Activated CD4-positive, alpha-beta T cell treated with anti-CD3 and anti-CD28 coated beads for 24 hours (primary cell): ENCODE measurements at places on chromosomes 4 and X.
A peak's percentile ranks its signal among the peaks of the same experiment; 100 is the strongest.

GRCh38 chr4:123593655-123594054, 197.1 kb downstream of the SPRY1 start:
- no peak for DNase-seq

DNA sequence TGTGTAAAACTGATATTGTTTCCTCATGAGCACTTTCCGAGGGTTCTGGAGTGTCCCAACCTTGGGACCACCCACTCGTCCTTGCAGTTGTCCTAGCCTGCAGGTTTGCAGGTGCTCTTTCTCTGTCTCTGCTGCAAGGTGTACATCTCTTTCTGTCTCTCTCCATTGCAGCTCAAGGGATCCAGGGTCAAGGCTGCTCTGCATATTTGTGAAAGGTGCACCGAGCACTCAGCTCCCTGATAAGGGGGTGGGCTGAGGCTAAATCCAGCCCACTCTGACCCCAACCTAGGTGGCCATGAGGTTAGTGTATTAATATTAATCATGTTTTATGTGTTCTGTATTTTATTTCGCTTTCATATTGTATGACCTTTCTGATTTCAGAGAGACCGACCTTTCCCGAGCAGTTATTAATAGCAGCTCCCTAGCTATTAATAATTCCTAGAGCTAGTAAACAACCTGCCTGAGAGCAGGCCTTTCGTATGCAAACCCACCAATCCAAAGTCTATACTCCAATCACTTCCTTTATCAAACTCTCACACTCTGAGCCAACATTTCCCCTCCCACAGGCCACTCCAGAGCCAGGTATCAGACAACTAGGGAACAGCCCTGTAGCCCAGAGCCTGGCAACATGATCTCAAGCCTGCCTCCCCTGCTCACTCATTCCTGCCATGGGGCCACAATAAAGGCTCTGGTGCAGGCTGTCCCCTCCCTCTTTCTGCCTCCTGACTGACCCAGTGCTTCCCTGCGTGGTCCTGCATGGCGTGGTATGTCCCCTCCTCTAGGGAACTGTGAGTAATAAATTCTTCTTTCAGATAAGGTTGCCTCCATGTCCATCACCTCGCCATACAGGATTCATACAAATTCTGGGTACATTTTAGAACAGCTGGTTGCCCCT, 73.9 kb downstream of the SLC2A9 start:
- no peak for DNase-seq

- DNase-seq, result no peak
These were observed 131.5 kb upstream of the LDB2 start for GRCh38 chr4:17029964-17030363.

- DNase-seq, result no peak
These were observed 90.4 kb downstream of the MOSPD2 start for GRCh38 chrX:14963447-14964236.

DNA sequence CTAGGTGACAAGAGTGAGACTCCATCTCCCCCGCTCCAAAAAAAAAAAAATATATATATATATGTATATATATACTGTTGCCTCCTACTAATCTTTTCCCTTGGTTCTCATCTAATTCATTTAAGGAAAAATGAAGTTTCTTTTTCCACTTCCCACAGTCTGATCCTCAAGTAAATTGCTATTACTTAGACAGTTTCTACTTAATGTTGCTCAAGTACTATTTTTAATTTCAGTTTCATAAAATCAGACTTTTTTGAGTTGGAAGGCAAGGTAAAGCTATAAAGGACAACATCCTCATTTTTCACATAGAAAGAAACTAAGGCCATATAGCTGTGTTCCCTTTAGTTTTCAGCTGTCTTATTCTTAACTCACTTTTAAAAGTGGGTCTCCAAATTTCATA, 5.8 kb downstream of the RXFP1 start:
- no peak for DNase-seq

GRCh38 chrX:46838486-46838870, 1.6 kb downstream of the RP2 start:
- DNase-seq, result no peak

DNA sequence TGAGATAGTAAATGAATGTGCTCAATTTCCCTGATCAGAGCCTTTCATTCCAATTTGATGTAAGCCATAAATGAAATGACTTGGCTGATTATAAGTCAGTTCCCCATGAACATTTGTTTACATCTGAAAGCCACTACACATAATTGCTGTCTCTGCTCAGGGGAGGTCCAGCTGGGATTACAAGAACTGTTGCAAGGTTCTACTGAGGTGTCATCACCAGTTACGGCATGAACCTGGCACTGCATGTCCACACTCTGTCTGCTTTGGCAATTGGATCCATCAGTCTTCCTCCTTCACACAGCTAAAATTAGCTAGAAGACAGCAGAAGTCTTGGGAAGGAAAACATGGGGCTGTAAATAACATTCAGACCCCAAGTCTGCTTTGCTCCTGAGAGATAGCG, 12.8 kb upstream of the MBNL3 start:
- DNase-seq, result no peak

- DNase-seq, result no peak
These were observed 323.2 kb downstream of the IL1RAPL1 start for GRCh38 chrX:28910487-28910886.

DNA sequence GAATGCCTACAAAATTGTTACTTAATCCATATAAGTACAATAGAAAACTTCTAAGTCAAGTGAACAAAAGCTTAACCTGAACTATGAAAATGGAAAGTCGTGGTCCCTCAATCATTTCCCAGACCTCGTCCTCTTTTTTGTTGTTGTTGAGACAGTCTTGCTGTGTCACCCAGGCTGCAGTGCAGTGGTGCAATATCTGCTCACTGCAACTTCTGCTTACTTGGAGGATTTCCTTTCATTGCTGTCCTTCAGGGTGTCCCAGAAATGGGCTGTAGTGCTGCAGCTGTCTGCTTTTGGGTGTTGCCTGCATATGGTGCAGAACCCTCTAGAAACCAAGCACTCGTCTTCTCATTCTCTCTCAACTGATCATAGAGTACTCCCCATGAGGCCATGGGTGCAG, 75.0 kb upstream of the IL2 start:
- no peak for DNase-seq

GRCh38 chr4:35189988-35190613, 1054.2 kb downstream of the ARAP2 start:
- no peak for DNase-seq

- DNase-seq, result no peak
These were observed 818.5 kb downstream of the FAM133A start for GRCh38 chrX:94492541-94492940.

GRCh38 chr4:76644831-76645485, 209.9 kb downstream of the SHROOM3 start:
- no peak for DNase-seq

- DNase-seq, result no peak
These were observed 8.2 kb upstream of the ZRSR2 start for GRCh38 chrX:15781961-15782699.

DNA sequence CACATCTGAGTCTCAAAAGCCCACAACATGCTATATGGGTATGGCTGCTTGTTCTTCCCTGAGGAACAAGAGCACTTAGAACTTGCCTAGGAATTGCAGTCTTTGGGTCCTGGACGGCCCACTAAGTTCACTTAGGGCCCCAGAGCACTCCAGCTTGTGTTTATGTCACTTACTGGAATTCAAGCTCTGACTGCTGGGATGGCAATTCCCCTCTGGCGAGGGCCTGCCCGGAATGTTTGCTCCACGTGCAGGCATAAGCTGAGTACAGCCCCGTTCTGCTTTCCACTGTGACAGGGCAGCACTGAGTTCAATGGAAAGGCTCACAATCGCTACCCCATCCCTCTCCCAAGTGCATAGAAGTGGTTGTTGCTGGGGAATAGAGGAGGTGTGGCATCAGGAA, 25.9 kb upstream of the RASSF6 start:
- DNase-seq, result no peak

DNA sequence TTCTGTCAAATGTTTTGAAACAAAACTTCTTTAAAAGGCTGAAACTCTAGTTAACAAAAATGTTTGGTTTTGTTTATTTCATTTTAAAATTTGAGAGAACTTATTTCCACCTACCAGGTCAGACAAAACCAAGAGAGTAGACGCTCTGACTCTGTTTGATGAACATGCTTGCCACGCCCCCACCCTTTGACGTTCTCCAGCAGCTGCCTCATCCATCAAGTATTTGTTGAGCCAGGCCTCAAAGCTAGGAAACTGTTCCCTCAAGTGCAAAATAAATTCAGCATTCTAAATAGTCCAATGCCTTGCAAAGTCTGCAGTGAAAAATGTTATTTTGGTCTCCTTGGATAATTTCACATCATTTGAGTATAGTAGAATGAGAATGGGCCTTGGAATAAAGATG, 121.6 kb downstream of the GUCY2F start:
- no peak for DNase-seq

GRCh38 chr4:82247171-82247570, 126.6 kb downstream of the HNRNPD start:
- no peak for DNase-seq

GRCh38 chr4:18937746-18938145, 916.2 kb upstream of the LCORL start:
- DNase-seq, result no peak

DNA sequence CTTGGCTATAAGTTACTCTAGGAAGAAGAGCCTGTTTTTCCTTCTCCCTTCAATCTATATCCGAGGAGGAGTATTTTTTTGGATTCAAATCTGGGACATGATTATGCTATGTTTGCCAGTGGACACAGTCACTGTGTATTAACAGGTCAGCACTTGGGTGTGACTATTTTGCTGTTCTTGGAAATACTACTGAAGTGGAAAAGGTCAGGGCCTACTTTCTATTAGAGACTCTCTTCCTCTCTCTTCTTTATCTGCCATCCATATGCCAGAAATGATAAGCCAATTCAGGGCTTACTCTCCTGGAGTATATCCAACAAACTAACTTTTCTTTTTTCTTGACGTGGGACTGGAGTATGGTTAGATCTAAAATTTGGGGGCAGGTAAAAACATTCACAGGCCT, 40.5 kb downstream of the MID1IP1 start:
- no peak for DNase-seq

- no peak for DNase-seq
These were observed 48.6 kb downstream of the PDGFRA start for GRCh38 chr4:54277691-54278090.

- no peak for DNase-seq
These were observed 45.9 kb upstream of the NUDT6 start for GRCh38 chr4:122968227-122968812.

- DNase-seq, result no peak
These were observed 1906.2 kb downstream of the C4orf33 start for GRCh38 chr4:131002132-131002531.

- DNase-seq, result no peak
These were observed 393.8 kb upstream of the FSTL5 start for GRCh38 chr4:162557516-162558106.

DNA sequence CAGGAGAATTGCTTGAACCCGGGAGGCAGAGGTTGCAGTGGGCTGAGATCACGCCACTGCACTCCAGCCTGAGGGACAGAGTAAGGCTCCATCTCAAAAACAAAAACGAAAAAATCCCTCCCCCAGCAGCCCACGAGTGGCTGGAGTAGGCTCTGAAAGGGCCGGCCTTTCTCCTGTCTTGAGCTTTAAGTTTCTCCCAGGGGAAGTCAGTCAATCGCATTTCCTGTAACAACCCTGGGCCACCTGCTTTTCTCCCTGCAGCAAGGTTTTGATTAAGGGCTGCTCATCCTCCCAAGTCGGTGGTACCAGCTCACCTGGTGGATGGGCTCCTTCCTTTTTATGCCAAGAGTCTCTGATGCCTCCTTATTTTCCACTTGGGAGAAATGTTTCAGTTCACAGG, 2.0 kb upstream of the NYX start:
- DNase-seq, result no peak

DNA sequence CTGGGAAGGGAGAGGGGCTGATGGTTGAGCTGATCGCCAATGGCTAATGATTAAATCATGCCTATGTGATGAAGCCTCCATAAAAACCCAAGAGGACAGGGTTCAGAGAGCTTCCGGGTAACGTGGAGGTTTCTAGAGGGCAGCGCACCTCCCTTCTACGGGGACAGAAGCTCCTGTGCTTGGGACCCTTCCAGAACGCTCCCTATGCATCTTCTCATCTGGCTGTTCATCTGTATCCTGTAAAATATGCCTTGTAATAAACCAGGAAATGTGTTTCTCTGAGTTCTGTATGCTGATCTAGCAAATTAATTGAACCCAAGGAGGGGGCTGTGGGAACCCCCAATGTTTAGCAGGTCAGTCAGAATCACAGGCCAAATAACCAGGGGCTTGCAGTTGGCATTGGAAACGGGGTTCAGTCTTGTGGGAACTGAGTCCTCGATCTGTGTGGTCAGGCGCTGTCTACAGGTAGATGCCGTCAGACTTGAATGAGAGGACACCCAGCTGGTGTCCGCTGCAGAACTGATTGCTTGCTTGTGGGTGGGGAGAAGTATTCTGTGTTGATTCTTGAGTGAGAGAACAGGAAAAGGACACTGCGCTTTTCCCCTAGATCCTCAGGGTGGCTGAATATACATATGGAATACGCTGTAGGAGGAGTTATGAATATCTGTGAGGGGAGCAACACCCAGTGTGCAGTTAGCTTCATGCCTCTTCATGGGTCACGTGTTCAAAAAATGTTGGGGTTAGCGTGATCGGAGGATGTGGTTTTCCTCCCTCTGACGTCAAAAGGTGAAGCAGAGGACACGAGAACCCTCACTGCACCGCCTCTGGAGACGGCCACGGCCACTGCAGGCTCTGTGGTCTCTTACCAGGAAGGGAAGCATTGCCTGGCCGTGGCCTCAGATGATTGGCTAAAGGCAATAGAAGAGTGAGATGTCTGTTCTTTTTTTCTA, 29.2 kb downstream of the HTT-AS start:
- DNase-seq, result peak; percentile 27

DNA sequence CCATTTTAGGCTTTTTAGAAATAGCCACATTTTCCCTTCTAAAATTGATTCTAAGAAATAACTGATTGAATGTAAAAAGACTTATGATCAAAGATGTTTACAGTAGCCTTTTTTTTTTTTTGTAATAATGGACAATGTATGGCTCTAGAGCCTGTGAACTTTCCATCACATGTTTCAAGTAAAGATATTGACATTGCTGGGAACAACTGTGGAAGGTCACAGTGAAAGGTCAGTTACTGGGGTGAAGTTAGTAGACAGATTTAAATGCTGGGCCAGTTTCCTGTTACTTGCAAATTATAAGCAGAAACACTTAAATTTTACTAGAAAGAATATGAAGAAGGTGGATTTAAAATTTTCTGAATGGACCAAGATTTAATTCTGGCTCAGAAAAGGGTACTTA, 18.4 kb downstream of the PAGE2 start:
- DNase-seq, result no peak

GRCh38 chr4:87322754-87323153, at the start of gene HSD17B13:
TSS of gene HSD17B13 (minus strand) at chr4:87322882. CDS start at chr4:87322841, 41 bp downstream.
- no peak for DNase-seq

GRCh38 chr4:109945056-109945455, 32.4 kb downstream of the EGF start:
- peak; percentile 14 for DNase-seq

- DNase-seq, result no peak
These were observed 179.2 kb downstream of the SLC7A11 start for GRCh38 chr4:138062929-138063328.

GRCh38 chr4:57220734-57221133, 110.5 kb upstream of the IGFBP7 start:
- no peak for DNase-seq

DNA sequence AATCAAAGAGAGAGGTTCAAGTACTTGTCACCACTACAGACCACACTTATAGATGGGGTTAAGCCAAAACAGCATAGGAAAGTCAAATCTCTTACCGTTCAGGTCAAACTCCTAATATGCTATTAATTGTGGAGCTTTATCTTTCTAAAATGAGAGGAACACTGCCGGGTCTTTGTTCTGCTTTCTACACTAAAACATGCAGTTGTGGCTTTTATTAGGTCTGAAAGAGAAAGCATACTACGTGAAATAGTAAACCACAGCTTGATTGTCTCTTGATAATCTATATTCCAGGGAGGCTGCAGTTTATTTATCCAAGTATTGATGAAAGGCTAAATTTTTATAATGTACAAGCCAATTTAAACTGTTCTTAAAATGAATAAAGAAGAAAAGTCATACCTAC, 12.3 kb upstream of the INPP4B start:
- no peak for DNase-seq
